G401 (cell line): ENCODE measurements at places on chromosomes 3 and 15. TPM values are rescaled to one million over a fixed set of nuclear protein-coding genes. Genes with fewer than 3 reads are reported as not detected.

Gene ARIH2
- total RNA-seq, result 165 and 178 TPM in 2 replicates

GRCh38 chr15:85642065-85642692 lies 152.5 kb downstream of the KLHL25 start:
- DNase-seq, result no peak

DNA sequence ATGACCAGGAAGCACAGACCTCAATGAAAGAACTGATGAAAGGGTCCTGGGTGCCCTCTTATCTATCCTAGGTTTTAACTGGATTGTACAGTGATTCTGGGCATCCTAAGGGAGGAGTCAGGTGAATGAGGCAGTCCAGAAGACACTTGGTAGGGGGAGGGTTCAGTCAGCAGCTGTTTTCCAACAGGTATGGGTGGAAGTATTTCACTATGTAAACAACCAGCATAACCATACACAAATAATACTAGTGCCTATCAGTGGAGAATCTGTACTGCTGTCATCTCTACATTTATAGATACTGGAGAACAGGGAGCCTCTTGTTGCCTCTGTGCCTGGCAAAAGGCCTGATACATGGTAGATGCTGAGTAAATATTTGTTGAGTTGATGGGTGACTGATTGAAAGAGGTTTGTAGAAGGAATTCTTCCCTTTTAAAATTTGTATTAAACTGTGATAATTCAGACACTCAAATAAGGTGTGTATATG lies 328.5 kb downstream of the RBMS3 start:
- DNase-seq, result no peak

GRCh38 chr15:79430901-79431635 lies 1.1 kb upstream of the MINAR1 start:
- peak; percentile 72 for DNase-seq

Gene MORC1
- not detected in 2 replicates for total RNA-seq

DNA sequence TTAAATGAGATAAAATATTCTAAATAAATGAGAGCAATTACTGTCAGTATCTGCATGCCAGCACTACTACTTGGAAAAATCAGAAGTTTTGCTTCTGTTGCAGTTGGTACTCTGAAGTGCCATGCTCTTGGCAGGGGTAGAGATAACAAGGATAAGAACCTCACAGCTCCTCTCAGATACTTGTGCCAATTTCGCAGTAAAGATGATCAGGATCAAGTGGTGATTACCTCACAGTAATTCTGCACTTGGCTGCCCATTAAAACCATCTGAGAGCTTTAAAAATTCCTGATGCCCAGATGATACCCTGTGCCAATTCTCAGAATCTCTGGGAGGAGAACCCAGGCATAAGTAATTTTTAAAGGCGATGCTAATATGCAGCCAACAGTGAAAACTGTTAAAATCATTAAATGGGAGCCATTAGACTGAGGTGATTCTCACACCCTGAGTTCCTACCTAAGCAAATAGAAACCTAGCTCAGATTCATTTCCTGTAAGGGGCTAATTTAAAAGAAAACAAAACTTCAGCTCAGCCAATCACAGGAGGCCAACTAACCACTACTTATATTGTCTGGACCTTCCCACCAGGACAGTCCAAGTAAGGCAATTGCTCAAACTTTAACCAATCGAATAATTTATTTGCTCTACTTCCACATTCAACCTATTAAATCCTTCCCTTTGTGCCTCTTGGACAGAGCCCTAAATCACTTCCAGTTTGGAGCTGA lies 171.2 kb downstream of the KCNMB2 start:
- no peak for DNase-seq

Gene ZMYND10
- 10.1 TPM in 1 of 2 replicates, not detected in the other for total RNA-seq
